NCI-H2171 treated with DMSO at 0.1 percent for 48 hours (cell line): ENCODE measurements at places on chromosomes 2 and 18.

GRCh38 chr2:25697559-25698341 lies 24.4 kb upstream of the DTNB start:
- DNase-seq: peak; percentile 54

DNA sequence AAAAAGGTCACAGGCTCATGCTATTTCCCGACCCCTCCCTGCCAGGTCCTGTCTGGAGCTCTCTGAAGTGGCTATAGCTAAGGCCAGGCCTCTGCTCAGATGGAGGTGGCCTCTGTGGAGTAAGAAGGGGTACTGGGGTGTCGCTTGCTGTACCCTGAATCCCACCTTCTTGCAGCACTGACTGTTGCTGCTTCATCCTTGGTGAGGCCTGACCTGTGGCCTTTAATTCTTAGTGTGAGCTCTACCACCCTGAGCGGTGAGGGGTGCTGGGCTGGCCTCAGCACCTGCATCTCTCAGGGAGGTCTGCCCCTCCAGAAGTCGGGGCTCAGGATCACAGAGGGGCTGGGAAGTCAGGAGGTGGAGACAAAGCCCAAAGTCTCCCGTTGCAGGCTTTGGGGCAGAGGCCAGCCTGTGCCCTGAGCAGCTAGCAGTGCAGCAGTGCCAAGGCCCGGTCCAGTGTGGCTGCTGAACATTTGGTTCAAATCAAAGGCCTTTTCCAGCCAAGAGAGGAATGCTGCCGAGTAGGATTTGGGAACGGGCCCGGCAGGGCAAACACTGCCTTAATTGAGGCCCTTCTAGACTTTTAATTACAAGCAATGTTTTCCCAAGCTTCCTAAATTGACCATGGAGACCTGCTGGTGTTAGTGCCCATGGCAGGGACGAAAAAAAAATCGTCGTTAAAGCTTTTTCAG lies 133.5 kb upstream of the HAAO start:
- no peak for DNase-seq

DNA sequence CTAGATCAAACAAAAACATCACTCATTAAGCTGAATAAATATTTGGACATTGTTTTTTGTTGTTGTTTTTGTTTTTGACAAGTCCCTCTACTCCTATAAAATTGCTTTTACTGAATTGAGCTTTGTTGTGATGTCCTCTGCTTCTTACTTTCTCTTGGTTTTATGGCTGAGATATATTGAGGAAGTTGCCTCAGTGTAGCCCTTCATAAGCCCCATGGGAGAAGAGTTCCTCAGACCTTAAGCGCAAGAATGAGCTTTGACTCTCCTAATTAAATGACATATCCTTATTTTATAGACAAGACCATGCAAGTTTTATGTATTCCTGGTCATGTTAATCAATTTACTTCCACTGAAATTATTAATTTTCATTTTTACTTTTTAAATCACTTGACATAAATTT lies 54.9 kb downstream of the CERKL start:
- DNase-seq: no peak

DNA sequence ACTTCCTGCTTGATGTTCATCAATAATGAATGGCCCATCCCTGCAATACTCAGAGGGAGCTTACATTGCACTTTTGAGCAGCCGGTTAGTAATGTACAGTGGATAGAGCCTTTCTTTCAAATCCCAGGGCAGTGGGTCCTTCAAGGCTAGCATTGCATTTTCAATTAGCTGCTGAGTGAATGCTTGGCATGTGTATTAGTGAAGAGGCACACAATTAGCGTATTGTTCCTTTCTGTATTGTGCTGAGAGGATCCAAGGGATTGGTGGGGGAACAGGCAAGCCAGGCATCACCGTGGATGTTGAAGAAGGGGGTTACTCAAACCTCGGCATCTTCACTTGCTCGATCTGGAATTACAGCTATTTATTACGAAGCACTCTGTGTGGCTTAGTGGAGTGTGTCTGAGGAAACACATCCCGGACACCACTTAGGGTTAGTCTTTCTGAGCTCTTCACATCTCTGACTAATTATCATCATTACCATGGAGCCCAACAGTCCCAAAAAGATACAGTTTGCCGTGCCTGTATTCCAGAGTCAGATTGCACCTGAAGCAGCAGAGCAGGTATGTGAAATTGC lies at the start of gene PPP1R1C:
PPP1R1C (plus strand) TSS at position 222 of the 574 bp plus-strand sequence; CDS start at position 480, 258 bp downstream.
- DNase-seq: no peak

DNA sequence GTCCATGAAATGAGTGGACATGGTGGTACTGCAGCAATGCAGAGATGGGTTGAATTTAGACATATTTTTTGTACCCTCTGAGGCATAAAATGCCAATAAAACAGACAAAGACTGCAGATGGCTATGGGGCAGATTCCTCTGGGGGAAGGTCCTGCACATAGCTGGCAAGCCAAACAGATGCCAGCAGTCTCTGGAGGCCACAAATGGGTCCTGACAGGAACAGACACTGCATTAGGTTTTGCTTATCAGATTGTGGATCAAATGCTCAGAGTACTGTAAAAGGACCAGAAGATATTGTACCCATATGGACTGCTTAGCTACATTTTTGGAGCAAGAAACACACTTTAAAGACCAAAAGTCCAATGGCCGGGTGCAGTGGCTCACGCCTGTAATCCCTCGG lies 40.9 kb upstream of the ORC2 start:
- DNase-seq: peak; percentile 65

DNA sequence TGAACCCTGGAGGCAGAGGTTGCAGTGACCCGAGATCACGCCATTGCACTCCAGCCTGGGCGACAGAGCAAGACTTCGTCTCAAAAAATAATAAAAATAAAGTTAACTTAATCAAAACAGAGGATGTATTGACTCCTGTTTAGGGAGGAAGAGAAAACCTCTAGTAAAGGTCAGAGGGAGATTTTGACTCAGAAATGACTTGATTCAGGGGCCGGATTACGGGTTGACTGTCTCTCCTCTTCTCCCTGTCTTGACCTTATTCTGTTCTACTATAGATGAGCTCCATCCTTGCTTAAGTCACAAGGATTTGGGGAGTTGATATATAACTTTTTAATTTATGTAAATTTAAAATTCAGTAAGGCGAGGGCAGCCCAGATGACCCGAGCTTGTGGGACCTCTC lies 71.0 kb downstream of the COX7A2L start:
- DNase-seq: no peak

GRCh38 chr2:152464851-152465470 lies 130.0 kb downstream of the FMNL2 start:
- peak; percentile 28 for DNase-seq

GRCh38 chr2:46297546-46298271 lies 502 bp downstream of the EPAS1 start:
- DNase-seq: peak; percentile 47

DNA sequence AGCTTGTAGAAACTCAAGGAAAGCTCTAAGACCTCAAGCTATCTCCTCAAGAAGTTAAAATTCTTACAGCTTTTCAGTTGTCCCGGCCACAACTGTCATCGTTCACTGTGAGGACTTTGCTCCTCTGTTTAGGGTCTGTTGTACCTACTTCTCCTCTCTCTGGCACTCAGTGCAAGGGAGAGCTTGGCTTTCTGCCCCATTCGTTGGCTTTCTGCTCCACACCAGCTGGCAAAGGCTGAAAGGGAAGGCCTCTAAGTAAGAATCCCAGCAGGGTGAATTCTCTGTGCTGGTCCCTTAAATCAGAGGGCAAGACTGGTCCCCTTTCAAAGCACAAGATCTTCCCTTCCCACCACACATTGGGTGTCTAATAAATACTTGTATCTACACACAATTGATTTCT lies 17.3 kb downstream of the ZBTB7C start:
- no peak for DNase-seq

DNA sequence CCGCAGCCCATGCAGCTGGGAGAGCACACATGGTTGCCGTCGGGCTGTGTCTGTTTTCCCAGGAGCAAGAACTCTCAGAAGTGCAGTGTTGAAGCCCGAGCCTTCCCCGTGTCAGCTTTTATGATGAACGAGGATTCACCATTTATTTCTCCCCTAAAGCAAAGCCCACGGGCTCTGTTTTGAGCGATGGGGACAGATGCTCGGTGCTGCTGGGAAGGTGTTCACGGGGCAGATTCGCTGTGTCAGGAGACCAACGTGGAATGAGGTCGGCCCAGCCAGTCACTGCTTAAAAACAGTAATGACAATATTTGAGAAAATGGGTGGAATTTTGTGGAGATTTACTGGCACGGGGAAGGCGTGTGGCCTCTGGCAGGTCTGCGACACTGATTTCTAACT lies 43.9 kb downstream of the NFATC1 start:
- no peak for DNase-seq

DNA sequence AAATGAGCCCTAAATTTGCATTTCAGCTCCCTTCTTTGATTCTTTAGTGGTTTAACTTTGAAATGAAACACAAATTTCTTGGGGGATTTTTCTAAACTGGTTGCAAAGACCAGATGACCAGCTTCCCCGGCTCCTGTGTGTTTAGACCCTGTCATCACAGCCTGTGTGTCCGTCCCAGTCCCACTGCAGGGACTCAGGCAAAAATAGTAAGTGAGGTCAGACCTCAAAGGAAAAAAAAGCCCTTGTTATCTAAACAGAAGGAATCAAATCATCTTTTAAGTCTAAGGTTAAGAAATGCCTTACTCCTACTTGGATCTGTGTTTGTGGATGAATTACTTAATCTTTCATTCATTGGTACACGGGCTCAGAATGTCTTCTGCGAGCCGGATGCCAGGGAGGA lies 423.7 kb downstream of the LPIN1 start:
- no peak for DNase-seq

DNA sequence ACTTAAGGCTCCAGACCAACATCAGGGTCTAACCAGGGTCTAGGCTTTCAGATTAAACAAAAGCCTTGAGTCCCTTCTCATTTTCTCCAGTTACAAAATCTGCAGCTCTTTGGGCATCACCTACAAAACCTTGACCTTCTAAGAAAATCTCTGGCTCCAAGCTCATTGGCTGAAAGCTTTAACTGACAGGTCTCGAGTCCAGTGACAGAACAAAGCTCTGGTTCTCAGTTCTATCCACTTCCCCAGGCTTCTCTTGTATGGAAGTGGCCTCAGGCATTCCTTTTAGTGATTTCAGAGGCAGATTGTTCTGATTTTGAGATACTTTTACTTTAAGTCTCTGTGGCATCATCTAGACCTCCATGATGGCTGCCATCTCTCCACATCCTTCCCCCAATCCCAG lies 11.3 kb downstream of the SIX2 start:
- no peak for DNase-seq

GRCh38 chr2:26438926-26439325 lies 37.2 kb downstream of the DRC1 start:
- DNase-seq: no peak

- DNase-seq: peak; percentile 57
Measured at GRCh38 chr18:7259475-7259874, 28.6 kb downstream of the LRRC30 start.

DNA sequence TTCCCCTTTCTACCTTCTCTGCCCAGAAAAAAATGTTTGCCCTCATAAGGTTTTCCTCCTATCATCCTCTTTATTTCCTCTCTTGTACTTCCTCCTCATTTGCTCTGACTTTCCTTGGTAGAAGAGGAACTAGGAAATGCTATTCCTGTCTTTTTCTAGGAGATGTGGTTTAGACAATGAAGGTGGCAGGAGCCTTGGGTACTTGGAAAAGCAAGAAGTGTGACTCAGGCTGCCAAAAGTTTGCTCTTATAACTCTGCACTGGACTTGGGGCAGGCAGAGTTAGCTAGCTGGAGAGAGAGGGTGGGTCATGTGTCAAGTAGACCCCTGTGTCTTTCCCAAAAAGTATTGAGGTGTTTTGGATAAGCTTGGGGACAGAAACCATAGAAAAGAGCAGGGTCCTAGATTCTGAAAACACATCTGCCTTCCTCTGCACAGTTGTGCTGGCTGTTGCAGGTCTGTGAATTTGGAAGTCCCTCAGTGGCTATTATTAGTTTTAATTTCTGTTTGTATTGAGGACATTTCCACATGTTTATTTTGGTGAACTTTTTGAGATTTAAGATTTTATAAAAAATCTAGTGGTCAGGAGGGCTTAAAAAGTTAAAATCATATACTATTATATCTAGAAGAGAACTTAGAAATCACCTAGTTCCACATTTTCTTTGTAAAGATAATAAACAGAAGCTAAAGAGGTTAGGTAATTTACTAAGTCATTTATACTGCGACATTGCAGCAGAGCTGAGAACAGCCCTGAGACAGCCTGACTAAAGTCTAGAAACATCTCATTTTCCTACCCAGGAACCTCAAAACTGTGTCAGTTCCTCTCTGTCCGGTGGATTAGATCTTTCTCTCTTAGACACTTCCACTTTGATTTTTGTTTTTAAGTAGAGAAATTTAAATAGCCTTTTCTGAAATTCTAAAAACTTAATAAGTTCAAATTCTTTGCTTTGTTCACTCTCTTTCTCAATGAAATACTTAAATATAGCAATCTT lies 16.0 kb downstream of the INSIG2 start:
- DNase-seq: no peak

- peak; percentile 28 for DNase-seq
Measured at GRCh38 chr2:231557571-231558217, 27.4 kb upstream of the NMUR1 start.

DNA sequence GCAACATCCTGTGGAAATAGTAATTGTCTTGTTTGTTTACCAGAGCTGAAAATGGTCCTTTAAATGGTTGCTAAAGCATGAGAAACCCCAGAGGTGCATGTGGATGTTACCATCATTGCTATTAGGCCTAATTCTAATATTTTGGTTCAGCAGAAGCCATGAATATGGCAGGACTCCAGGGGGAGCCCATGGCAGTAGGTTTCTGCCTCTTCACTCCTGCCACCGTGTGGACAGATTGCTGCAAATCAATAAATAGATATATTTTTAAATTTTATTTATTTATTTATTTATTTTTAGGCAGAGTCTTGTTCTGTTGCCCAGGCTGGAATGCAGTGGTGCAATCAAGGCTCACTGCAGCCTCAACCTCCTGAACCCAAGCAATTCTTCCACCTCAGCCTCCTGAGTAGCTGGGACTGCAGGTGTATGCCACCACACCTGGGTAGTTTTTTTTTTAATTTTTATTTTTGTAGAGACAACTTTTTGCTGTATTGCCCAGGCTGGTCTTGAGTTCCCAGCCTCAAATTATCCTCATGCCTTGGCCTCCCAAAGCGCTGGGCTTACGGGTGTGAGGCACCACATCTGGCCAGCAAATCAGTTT lies 54.9 kb upstream of the CAPN13 start:
- peak; percentile 45 for DNase-seq

DNA sequence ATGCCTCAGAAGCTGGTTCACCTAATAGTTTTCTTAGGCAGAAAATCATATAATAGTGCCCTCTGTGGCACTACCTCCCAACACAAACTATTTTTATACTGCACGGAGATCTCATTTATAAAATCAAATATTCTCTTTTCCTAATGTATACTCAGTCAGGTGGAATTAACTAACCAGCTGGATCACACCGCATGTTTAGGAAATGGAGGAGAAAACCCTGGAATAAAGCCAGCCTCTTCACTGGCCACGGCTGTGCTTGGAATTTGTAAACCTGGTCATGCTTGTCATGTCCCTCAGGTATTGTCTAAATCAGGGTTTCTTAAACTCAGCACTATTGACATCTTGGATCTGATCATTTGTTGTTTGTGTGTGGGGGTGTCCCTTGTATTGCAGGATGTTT lies 85.6 kb downstream of the DOCK10 start:
- peak; percentile 72 for DNase-seq

DNA sequence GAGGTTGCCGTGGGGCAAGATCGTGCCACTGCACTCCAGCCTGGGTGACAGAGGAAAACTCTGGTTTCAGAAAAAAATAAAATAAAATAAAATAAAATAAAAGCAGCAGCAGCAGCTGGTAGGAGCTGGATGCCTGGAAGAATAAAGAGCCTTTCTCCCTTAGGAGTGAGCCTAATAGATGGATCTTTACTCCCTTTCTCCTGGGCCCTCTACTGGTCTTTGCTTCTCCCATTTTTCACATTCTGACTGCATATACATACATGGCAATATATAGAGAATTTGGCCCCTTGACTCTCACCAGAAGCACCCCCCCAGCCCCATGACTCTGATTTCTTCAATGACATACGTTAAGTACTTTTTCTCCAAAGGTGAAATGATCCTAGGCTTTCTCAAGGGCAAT lies 9.8 kb upstream of the MALT1 start:
- no peak for DNase-seq
